Chondrocyte (in vitro differentiated cells): ENCODE measurements at places on chromosomes 2 and 18. TPM values are rescaled to one million over a fixed set of nuclear protein-coding genes. Genes with fewer than 3 reads are reported as not detected.
A peak's percentile ranks its signal among the peaks of the same experiment; 100 is the strongest.

Gene SOWAHC
- total RNA-seq: 13.2 to 14.7 TPM (median 14.2 TPM) in 3 replicates

Gene ZNF521
- total RNA-seq: 29.7 to 56.7 TPM (median 31.6 TPM) in 3 replicates

Gene ANKRD53
- total RNA-seq: 0.85 to 2.2 TPM (median 1.8 TPM) in 3 replicates

Gene CPLX4
- total RNA-seq: not detected in 3 replicates

Gene RUFY4
- not detected in 3 replicates for total RNA-seq

Gene CLEC4F
- total RNA-seq: not detected in 3 replicates

Gene CD207
- not detected in 3 replicates for total RNA-seq

Gene IL36RN
- total RNA-seq: not detected in 3 replicates

Gene SP110
- 11.3 to 13.9 TPM (median 12.9 TPM) in 3 replicates for total RNA-seq

Gene RAPGEF4
- total RNA-seq: 0.54 to 2.3 TPM (median 0.57 TPM) in 3 replicates

Gene DLGAP1
- 6.0 to 11.6 TPM (median 7.7 TPM) in 3 replicates for total RNA-seq

Gene AFG3L2
- 36.2 to 38.5 TPM (median 37.0 TPM) in 3 replicates for total RNA-seq

Gene SLC30A3
- 0.17 to 0.31 TPM in 2 of 3 replicates, not detected in the other for total RNA-seq

GRCh38 chr2:144753416-144753815 is 233.5 kb upstream of the ZEB2 start:
- DNase-seq: no peak

GRCh38 chr2:19677825-19678518 is 223.8 kb downstream of the TTC32 start:
- DNase-seq: no peak

DNA sequence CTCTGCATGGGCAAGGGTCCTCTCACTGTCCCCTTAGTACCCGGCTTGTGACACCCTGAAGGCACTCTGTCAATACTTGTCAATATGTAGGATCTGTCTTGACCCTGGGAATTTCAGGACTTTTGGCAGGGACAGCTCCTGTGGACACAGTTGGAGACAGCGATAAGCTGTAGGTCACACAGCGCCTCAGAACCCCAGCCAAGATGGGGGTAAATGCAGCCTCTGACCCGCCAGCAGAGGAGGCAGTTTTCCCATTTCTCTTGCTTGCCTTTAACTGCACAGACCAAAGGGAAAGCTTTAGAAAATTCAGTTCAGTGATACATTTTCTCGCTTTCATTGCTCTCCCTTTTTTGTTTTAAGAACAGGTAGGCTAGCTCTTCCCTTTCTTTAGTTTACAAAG is 54.8 kb upstream of the KLHL29 start:
- DNase-seq: no peak

DNA sequence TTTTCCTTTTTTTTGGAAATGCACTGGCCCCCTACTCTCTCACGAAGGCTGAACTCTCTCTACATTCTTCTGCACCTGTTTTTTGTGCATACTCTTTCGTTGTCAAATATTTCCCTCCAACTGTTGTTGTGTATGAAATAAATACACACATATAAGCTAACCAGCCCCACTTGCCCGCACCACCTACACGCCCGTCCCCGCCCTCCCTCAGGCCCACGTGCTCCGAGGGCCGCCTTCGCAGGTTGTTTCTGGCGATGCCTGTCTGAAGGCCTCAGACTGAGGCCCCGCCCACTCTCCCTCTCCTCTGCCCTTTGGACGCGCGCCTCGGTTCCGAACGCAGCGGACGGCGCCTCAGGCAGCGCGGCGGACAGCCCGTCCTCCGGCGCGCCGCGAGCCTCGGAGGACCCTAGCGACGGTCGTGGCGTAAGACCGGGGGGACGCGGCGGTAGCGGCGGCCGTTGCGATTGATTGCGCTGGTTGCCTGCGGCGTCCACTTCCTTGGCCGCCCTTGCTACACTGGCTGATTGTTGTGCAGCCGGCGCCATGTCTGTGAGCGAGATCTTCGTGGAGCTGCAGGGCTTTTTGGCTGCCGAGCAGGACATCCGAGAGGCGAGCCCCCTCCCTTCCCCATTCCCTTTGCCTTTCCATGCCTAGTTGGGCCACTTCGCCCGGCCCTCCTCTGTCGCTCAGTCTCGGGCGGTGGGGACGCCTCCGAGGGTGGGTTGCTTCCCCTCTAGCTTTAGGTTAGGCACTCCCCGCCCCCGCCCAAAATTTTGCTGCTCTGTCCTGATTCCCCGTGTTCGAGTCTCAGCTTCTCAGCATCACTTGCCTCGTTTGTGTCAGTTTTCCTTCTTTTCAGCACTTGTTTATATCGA is at the start of gene TSN:
TSN (plus strand) TSS at position 415 of the 875 bp plus-strand sequence; CDS start at position 544, 129 bp downstream.
- DNase-seq: peak; percentile 99

DNA sequence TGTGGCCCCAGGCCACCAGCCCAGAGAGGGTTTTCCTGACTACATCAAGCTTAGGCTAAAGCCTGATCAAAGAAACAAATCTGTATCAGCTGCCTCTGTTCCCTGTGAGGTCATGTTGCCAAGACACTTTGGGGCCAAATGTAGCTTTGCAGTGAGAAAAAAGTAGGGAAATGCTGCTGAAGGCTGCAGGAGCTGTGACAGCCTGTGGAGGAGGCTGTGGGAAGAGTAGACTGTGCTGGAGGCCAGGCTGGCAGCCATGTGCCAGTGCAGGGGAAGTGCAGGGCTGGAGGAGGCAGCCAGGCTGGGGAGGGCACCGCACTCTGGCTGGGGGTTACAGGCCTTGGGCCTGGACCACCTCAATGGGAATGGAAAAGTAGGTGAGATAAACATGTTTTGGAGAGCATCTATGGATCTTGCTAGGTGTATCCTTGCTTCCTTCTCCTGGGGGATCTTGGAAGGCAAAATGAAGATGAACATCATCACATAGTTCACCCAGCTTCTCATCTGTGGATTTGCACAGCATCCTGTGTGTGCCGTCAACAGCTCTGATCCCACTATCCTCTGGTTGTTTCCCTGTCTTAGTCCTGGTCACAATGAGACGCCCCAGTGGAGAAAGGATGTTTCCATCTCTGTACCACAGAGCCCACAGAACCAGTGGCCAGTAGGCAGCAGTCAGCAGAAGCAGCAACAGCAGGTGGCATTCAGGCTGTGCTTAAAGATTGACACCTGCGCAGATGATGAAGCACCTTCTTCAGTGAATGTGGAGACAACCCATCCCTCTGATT is 103.8 kb upstream of the COPS8 start:
- no peak for DNase-seq

GRCh38 chr2:175903384-175903936 is 98.6 kb downstream of the LNPK start:
- no peak for DNase-seq

- DNase-seq: no peak
These were observed 34.8 kb upstream of the ACAA2 start for GRCh38 chr18:49848115-49848514.

GRCh38 chr2:109345653-109346480 is 216.9 kb downstream of the SH3RF3 start:
- DNase-seq: no peak

DNA sequence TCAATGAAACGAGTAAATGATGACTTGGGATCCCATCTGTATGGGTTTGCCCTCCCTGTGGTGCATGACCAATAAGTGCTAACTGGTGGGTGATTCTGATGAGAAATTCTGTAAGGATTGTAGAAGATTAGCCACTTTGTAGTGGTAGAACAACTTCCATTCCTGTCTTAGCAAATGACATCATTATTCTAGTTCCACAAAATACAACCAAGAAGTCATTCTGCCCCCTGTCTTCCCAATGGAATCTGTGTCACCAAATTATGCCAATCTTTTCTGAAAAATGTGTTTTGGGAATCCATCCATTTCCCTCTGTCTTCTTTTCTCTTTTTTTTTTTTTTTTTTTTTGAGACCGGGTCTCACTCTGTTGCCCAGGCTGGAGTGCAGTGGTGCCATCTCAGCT is 48.4 kb downstream of the SLC38A11 start:
- DNase-seq: no peak

GRCh38 chr2:239436669-239437335 is 36.0 kb upstream of the HDAC4 start:
- DNase-seq: no peak

DNA sequence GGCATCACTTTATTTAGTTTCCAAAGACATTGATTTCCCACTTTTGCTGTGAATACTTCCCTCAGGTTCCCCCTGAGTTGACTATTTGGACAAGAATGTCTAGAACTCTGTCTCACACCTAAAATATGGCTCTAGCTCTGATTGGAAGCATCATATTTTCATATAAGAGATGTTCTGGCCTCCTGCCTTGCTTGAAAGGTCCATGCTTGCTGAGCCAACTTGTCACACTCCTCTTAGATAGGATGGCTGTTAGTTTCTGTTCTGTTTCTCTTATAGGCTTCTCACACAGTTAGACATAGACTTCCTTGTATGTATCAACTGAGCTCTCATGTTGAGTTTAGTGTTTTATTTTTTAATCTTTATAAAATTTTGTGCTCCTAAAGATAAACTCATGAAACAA is 87.1 kb downstream of the CNTNAP5 start:
- no peak for DNase-seq

DNA sequence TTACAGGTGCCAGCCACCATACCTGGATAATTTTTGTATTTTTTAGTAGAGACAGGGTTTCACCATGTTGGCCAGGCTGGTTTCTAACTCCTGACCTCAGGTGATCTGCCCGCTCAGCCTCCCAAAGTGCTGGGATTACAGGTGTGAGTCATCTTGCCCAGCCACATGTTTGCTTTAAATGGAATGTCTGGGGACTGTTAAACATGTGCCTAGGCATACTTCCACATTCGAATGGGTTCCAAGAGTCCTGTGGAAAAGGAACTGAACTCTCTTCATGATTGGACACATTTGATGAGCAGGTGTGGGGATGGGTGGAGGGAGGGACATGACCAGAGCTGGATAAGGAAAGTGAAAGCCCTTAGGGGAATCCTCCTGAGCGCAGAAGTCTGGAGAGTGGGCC is 58.4 kb upstream of the GREB1L start:
- no peak for DNase-seq

- no peak for DNase-seq
These were observed 30.6 kb upstream of the PPP1R1C start for GRCh38 chr2:181955010-181955409.

DNA sequence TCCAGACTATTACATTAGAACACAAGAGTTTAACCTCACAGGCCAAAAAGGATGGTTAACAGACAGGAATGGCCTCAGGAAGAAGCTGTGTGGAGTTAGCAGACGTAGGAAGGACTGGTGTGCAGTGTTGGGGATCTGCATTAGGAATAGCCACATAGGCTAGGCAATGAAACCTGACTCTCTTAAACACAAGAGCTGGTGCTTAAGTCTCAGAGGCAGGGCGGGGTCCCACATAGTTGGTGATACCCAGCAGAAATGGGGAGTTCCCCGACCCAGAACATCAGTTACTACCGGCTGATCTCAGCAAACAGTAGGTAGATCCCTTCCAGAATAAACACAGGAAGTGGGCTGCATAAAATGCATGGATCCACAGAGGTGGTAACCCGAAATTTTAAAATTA is 64.1 kb downstream of the CCDC93 start:
- DNase-seq: no peak

DNA sequence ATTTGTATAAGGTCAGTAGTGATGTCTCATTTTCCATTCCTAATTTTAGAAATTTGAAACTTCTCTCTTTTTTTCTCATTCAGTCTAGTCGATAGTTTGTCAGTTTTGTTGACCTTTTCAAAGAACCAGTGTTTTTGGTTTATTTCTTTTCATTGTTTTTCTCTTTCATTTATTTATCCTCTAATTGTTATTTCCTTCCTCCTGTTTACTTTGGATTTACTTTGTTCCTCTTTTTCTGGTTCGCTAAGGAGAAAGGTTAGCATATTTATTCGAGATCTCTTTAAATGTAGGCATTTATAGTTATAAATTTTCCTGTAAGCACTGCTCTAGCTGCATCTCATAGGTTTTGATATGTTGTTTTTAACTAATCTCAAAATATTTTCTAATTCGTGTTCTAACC is 65.1 kb upstream of the TXNDC2 start:
- no peak for DNase-seq

GRCh38 chr2:74533464-74533863 is 3.7 kb downstream of the HTRA2 start:
- peak; percentile 37 for DNase-seq

DNA sequence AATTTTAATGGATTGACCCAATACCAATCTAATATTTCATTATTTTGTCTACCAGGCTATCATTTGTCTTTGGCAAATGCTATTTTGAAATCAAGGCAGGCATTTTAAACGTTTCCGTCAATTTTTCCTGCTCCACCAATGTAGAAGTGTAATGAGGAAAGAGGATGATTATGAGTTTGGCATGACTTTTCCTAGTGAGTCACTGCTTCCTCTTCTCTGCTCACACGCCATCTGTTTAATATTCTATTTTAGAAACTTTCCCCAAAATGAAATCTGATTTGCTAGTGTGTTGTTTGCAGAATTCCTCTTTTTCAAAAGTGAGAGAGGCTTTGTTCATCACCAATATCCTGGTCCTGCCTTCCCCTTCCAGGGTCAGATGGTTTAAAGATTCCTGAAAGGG is 42.5 kb upstream of the PID1 start:
- no peak for DNase-seq

DNA sequence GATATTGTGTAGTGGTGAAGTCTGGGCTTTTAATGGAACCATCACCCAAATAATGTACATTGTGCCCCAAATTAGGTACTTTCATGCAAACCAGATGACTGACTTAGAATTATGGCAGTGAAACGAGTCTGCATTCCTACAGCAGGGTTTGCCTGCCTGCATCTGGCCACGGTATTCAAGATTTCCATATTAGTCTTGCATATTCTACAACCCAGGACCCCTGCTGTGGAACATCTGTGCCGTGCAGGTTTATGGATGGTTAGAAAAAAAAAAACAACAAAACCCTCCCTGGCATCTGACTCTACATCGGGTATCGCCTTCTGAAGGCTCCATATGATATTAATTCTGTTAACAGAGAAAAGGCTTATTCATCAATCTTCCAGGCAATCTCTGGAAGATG is 394.8 kb downstream of the DCDC2C start:
- DNase-seq: no peak

GRCh38 chr2:28342081-28342967 is 50.3 kb upstream of the FOSL2 start:
- DNase-seq: peak; percentile 79

GRCh38 chr2:54677476-54678265 is 45.8 kb upstream of the EML6 start:
- DNase-seq: no peak

DNA sequence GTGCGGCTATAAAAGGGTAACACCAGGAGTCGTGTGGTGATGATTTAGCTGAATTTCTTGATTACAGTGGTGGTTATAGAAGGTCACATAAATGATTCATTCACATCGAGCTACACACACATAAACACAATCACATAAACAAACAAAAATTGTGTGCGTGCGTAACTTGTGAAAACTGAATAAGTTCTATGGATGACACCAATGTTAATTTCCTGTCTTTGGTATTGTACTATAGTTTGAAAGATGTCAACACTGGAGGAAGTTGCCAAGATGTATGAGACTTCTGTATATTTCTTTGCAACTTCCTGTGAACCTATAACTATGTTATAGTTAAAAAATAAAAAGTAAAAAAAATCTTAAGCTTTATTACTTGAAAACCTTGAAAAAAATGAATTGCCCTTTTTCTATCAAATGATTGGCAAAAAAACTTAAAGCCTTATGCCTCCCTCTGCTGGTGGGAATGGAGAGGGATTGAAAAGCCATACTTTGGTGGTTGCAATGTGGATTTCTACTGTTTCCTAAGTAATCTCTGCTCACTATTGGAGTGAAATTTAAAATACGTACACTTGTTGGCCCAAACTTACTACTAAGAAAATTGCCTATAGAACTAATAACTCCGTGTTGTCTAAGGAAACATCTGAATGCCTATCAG is 227.7 kb downstream of the RPIA start:
- no peak for DNase-seq
